SK-N-MC (cell line): ENCODE measurements at places on chromosomes 16 and 17.

GRCh38 chr17:79916991-79917901 lies 78.0 kb upstream of the CBX4 start:
- DNase-seq = no peak

- DNase-seq = peak; percentile 8
Measured at GRCh38 chr17:76278952-76279741, 14.0 kb downstream of the UBALD2 start.

- no peak for DNase-seq
Measured at GRCh38 chr17:72788950-72789585, 303.4 kb downstream of the SLC39A11 start.

DNA sequence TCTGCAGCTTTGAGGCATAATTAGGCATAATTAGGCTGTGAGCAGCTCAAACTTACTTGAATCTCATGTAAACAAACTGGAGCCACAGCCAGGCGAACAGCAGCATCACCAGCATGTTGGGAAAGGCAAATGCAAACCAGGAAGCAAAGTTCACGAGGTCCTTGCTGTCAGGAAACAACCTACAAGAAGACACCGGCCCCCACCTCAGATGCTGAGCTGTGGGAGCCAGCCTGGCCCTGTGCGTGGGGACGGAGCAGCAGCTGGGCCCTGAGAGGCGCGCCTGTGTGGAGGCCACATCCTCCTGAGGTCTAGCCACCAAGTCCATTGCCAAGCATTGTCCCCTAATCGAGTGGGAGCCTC lies 12.2 kb downstream of the SLC13A5 start:
- DNase-seq = no peak

- no peak for DNase-seq
Measured at GRCh38 chr16:84367297-84367680, 1.0 kb upstream of the ATP2C2 start.

DNA sequence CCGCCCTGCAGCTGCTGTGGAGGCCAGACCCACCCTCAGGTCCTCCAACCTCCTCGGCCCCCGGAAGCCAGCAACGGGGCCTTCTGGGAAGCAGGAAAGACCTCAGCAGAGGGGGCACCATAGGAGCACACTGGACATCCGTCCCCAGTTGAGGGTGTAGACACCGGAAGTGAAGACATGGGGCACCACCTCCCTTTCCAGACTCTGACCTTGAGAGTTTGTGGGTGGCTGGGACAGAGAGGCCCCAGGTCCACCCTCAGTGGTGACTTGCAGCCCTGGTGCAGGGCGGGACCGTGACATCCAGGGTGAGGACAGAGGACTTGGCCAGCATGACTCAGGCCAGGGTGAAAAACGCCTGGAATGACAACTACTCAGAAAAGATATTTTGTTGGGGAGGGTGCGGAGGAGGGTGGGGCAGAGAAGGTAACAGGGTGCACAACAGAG lies 19.9 kb downstream of the CEP295NL start:
- no peak for DNase-seq

GRCh38 chr16:47787696-47788095 lies 326.6 kb downstream of the PHKB start:
- no peak for DNase-seq

GRCh38 chr17:60506312-60506711 lies 19.7 kb downstream of the APPBP2 start:
- DNase-seq = no peak

DNA sequence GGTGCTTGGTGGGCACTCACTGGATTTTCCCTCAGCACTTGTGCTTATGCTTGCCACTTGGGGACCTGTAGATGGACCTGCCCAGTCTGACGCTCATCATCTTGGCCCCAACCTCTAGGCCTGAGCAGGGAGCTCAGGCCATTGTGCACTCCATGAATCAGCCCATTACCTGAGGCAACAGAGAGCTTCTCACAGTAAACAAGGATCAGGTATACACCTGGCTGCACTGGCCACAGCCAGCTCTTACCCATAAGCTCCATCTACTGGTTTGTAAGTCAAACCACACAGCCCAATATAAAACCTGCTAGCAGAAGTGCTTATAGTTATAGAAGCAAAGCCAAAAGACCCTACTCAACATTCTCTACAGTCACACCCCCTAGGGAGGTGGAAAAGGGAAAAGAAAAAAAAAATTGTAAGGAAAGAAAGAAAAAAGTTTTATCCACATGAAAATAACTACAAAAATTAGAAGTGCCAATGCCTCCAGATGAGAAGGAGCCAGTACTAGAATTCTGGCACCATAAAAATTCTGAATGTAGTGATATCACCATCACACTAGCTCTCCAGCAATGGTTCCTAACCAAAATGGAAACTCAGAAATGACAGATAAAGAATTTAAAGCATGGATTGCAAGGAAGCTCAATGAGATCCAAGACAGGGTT lies 87.8 kb upstream of the CDH5 start:
- no peak for DNase-seq

DNA sequence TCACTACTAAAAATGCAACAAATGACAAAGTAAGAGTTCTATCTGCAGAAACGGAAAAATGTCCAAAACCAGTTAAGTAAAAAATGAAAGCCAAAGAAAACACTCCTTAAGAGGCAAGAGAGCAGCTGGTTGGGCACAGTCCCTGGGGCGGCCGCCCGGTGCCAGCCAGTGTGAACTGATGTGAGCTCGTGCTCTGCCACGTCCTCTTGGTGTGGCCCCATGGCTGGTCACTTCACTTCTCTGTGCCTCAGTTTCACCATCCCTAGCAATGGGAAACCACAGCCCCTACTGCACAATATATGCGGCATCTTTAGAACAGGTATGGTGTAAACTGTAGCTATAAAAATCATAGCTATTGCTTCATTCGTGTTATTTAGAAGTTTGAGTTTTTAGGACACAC lies 21.2 kb downstream of the USP36 start:
- no peak for DNase-seq

DNA sequence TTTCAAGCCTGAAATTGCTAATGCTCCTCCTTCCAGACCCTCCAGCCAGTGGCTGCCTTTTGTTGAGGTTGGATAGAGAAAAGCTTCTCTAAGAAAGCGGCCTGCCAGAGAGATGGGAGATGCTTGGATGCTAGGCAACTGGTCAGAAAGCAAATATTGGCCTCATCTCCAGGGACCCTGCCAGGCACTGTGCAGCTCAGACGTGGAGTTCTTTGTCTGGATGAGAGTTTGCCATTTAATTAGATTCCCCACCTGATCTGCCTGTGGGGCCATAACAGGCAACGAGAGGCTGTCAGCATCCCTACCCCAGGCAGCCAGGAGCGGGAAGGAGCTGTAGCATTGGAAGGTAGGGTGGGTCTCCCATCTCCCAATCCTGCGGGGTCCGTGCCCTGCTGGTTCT lies 52.7 kb downstream of the ASIC2 start:
- no peak for DNase-seq

DNA sequence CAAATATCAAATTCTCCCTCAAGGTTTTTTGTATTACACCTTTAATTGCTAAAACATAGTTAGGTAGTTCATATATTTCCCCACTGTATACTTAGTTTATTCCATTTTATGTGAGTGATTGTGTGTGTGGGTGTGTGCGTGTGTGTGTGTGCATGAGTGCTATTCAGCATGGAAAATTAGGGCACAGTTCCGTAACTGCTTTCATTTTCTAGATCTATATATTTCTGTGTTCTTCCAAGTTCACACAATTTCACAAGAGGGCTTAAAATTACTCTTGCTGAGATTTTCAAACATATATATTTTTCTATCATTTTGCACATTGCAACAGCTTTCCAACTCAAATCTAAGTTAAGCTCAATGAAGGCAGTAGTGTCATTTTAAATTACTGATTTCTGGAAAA lies 782.9 kb upstream of the SOX9 start:
- no peak for DNase-seq

DNA sequence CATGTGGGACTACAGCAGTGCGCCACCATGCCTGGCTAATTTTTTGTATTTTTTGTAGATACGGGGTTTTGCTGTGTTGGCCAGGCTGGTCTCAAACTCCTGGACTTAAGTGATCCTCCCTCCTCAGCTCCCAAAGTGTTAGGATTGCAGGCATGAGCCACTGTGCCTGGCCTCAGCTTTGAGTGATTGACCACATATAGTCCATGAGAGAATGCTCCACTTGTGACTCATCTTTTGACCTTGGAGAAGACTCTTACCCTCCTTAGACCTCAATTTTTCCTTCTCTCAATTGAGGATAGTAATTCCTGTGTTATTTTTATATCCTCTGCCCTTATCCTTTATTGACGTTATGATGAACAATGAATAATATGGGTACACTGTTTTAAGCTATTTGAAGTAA lies 30.9 kb upstream of the DUSP14 start:
- DNase-seq = no peak

DNA sequence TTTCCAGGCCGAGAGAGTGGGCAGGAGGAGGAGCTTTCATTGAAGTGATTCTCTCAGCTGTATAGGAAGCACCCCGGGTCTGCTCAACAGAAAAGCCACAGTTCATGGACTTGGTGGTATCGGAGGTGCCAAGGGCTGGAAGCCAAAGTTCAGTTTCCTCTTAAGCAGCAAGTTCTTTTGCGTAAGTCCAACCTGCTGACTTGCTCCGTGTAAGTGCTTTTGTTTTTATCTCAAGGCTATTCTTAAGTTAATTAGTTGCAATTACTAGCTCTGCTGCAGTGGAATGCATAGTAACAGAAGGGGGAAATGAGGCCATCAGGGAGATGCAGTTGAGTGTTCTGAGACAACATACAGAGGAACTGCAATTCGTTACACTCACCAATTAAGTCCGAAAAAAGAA lies 44.6 kb downstream of the SMIM36 start:
- no peak for DNase-seq

- no peak for DNase-seq
Measured at GRCh38 chr16:85735225-85735635, 15.7 kb downstream of the C16orf74 start.

DNA sequence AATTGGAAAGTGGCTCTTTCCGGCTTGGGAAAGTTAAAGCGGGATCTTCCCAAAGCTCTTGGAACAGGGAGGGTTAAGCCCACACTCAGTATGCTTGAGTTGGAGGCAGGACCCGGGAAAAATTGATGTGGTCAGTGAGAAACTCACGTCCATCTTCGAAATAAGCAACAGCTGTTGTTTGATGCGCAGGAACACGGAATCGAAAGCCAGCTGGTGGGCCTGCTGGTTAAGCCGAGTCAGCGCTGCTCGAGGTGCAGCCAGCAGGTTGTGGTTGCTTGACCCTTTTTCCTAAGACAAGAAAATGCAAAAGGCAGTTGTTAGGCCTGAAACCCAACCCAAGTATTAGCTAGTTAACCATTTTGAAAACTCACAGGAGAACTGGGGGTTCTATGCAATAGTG lies 49.4 kb downstream of the COG7 start:
- DNase-seq = no peak

DNA sequence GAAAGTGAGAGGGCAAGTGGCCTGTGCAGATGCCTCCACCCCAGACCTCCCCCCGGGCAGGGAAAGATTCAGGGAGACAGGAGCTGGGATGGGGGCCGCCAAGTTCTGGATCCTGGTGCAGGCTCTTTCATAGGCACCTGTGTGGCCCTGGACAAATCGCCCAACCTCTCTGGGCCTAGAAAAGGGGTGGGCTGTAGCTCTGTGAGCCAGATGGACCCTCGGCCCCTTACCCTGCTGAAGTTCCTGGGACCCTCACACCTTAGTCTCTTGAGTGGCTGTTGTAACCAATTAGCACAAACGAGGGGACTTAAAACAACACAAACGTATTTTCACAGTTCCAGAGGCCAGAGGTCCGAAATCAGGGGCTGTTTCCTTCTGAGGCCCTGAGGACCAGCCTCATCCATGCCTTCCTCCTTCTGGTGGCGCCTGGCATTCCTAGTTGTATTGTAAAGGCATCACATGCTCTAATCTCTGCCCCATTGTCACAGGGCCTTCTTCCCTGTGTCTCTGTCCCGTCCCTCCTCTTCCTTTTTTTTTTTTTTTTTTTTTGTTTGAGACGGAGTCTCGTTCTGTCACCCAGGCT lies 352.6 kb downstream of the SEC14L1 start:
- DNase-seq = no peak

- DNase-seq = peak; percentile 85
Measured at GRCh38 chr17:59837308-59838051, 55.3 kb downstream of the TUBD1 start.

DNA sequence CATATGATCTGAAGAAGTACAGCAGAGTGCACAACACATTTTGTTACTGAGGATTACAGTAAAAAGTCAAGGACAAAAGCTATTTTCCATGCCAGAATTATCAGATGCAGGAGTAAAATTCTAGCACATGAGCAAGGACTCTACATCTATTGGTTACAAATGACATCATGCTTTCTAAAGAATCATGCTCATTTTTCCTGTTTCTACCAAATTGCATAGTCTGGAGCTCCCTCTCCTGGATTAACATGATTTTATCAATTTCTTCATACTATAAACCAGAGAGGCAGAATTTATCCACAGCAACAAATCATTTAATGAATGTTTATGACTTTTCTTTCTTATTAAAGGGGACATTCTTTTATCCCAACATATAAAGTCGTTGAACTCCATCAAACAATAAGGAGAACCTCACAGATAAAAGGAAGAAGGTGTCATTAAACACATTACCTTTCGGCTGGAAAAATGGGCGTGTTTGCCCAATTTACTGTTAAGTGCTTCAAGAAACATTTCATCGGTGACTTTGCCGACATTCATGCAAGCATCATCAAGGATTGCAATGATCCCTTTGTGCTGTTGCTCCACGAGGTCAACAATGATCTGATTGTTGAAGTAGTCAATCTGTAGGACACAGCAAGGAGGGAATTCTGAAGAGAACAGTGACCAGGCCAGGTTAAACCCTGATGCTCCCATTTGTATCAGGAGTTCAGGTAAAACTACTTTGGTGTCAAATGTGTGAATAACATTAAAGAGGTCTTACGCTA lies 121.7 kb downstream of the MYO1D start:
- peak; percentile 68 for DNase-seq

DNA sequence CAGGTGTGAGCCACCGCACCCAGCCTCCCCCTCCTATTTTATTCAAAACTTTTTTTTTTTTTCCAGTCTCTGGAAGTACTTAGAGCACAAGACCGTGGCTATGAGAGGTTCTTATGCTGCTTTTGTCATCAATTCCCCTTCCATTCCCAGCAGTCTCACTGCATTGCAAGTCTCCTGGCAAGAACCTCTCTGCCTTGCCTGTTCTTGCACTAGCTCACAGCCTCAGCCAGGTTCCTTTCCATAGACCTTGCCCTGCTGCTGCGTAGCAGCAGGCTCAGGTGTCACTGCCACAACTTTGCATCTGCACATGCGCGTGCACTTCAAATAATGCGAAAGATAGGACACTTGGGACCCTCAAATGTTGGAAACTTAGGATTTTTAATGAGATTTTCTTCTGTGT lies 15.6 kb downstream of the ATP6V0A1 start:
- no peak for DNase-seq

DNA sequence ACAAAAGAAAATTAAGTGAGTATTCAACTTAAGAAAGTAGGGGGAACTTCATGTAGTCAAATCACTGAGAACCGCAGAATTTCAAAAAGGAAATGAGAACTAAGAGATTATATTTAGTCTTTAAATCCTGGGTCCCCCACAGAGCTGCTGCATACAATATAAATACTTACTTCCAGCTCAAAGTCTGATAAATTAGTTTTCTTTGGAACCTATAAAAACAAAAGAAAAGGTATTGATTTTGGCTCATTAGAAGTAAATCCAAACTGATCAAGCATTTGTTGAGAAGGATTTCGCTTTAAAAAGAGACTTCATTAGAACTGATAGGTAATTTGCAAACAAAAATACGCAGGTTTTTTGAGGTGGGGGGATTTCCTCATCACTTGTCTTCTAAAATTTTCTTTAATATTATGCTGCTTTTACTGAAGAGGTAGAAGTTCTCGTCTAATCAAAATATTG lies 21.9 kb downstream of the PARN start:
- DNase-seq = no peak

GRCh38 chr17:69900829-69901228 lies 174.2 kb upstream of the KCNJ16 start:
- DNase-seq = no peak
